Activated naive CD4-positive, alpha-beta T cell treated with anti-CD3 and anti-CD28 coated beads, Interleukin-2, amount 50 U/mL, for 72 hours (primary cell): ENCODE measurements at places on chromosomes 4 and X. TPM values are rescaled to one million over a fixed set of nuclear protein-coding genes. Genes with fewer than 3 reads are reported as not detected.

The MAGEE2 gene
- total RNA-seq: not detected

The DUSP21 gene
- total RNA-seq: not detected

The TCP11X2 gene
- total RNA-seq: not detected

The FATE1 gene
- total RNA-seq: not detected

The AKAP4 gene
- total RNA-seq: not detected
